ENCODE measurements at places on chromosomes 12 and 14.
A peak's percentile ranks its signal among the peaks of the same experiment; 100 is the strongest.

- peak; percentile 81 for DNase-seq
Observed at GRCh38 chr12:49644620-49644994, 21.2 kb downstream of the PRPF40B start.

GRCh38 chr12:100733817-100734593, 60.6 kb upstream of the ANO4 start:
- no peak for DNase-seq

DNA sequence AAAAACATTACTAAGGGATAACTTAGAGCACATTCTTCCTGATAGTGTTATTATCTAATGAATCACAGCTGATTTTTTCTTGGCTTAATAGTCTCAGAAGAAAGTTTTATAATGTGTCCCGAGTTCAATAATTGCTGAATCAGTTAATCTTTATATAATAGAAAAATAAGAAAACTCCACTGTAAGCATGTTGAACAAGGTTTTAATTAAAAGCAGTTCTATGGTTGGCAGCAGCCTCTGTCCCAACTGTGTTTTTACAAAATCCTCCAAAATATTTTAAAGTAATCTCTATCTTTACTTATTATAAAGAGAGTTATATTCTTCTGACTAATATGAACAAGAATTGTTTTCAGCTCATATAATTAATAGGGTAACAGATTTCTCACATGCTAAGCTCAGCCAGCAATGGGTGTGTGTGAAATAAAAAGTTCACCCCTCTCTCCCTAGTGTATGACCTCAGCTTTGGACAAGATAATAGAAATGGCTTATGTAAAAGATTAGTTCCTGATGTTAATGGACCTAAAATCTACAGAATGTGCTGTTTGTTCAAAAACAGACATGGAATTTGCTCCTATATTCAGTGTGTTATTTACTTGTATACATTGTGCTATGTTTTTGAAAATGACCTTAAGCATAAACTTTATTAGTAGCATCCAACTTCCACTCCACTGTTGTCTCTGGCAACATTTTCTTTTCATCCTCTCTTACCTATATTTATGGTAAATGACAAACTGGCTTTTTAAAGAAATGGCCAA, 67.1 kb upstream of the DCN start:
- no peak for DNase-seq

DNA sequence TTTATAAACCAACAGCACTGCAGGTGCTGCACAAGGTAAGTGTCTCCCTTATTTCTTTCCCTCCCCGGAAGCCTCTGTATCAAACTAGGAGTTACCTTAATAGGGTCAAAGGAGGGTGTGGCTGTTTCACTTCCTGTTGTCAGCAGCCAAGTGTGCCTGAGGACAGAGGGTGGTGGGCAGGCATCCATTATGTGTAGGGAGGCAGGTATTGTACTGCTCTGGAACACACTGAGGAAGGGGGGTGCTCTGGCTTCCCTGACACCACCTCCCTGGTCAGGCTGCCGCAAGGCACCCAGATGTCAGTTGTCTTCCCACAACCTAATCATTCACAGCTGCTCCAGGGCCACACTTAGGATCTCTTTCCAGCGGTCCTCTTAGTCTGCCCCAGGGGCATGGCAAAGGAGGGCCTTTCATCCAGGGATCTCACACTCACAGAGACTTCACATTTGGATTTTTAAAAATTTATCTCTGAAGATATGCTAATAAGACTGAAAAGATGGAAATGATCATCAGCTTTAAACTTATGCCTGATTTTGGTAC, 132.0 kb upstream of the ARHGAP5 start:
- DNase-seq = peak; percentile 39

GRCh38 chr12:116060764-116061163, 216.7 kb downstream of the MED13L start:
- DNase-seq = peak; percentile 48

DNA sequence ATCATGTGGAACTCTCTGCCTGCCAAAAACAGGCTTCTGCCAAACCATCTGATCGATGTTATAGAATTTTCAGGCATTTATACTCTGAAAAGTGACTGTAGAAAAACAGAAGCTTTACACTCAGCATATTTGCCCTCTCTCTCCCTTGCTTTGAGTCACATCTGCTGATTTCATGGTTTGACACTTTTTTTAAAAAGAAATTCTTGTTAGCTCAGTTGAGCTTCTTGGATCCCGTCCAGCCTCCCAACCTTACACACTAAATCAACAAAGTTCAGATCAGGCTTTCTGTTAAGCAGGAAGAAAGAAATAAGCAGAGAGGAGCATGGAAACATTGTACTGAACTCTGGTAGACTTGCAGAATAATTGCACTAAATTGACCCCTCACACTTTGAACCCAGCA, 193.6 kb upstream of the SEL1L start:
- DNase-seq = no peak

- no peak for DNase-seq
Observed at GRCh38 chr14:53391156-53391555, 238.0 kb upstream of the DDHD1 start.

GRCh38 chr12:21849878-21850277, 75.4 kb upstream of the KCNJ8 start:
- DNase-seq = no peak

DNA sequence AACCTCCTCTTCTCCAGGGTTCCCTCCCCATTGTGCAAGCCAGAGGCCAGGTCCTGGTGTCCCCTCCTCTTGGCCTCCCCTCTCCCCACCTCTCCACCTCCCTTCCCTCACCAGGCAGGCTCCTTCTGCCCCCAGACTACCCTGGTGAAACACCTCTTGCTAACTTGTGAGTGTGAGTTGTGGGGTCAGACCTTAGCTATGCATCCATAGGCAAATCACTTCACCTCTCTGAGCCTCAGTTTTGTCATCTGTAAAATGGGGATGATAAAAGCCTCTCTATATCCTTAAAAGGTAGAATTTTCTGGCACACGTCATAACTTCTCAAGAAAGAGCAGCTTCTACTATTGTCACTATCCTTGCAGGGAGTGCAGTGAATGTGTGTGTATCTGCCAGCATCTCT, 7.9 kb upstream of the DIO3 start:
- no peak for DNase-seq

DNA sequence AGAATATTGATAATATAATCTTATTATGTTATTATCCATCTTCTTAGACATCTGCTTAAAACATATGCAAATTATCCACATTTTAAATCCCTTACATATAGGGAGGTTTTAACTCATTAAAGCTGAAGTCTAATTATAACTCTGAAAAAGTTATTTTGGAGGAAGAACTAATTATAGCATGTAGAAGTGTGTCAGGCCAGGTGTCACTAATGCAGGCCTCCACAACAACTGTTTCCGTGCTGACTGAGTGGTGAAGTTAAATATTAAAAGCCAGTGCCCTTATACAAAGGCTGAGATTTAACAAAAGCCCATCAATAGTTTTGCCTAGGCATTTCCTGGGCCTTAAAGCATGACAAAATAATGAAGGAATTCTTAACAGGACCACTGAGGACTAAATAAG, 157.4 kb downstream of the LRRK2 start:
- no peak for DNase-seq

DNA sequence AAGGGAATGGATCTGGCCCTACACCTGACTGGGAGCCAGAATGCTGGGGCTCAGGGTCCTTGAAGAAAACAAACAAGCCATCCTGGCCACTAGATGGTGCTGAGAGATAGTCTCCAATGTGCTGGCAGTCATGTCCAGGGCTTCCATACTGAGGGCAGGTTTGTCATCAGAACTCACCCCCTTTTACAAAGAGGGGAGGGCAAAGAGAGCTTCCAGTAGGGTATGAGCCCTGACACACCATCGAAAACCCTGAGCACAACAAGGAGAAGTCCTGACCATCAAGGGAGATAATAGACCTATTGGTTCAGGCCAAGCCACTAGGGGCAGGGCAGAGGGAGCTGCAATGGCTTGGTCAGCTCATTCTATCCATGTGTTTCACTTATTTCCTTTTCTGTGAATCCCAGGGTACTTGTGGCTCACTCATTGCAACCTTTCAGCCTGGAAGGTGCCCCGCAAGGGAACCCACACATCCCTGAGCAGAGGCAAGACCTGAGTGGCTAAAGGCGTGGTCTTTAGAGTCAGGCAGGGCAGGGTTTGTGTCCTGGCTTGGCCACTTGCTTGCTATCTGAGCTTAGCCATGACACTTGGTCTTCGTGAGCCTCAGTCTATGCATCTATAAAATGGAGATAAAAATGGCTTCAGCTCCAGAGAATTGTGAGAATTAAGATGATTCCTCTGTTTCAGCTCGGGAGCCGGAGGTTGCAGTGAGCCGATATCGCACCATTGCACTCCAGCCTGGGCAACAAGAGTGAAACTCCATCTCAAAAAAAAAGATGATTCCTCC, 6.2 kb upstream of the PLEKHH1 start:
- DNase-seq = peak; percentile 46

DNA sequence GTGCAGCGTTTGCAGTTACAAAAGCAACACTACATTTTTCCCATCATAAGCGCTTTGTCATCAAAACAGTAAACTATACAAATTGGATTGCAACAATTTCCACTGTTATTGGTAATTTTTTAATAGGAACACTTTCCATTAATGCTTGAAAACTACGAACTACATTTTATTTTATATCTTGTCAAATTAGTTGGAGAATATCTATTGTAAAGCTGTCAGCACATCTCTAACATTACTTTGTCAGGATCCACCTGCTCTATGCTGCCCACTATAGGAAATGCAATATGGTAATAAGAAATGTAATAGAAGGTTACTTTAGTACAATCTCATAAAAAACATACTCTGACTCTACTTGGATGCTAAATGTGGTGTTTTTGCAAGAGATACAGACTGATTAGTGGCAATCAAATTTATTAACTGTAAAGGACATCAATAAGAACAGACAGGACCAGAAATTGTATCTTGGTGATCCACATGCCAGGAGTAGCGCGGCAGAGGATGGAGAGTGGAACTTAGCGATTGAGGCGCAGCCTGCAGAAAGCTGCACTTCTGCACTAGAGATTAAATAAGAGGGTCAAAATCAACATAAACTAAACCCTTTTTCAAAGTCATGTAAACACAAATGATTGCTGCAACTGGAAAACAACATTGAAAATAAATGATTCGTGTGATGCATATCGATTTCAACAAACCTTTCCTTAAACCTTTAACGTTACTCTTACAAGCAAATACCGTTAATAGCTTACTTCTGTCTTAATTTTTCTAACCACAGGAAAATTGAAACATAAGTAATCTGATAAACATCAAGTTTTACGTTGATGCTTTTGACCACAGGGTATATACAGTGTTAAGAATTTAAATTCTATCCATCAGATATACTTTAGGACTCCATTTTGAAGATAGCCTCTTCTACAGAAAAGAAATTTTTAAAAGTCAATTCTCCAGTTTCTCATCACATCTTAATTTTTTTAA, 3.6 kb upstream of the ARID2 start:
- DNase-seq = peak; percentile 70

DNA sequence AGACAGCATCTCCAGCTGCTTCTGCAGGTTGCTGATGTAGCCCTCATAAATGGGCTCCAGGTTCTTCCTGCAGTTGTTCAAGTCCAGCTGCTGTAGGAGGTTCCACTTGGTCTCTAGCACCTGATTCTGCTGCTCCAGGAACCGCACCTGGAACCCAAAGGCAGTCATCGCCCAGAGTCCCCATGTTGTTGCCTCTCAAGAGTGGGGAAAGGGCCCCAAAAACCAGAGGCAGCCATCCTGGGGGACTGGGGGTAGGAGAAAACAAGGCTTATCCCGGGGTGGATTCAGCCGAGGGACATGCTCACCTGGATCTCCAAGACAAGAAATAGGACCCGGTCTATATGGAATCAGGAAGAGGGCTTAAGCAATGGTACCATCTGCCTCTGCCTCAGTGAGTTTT, 2.3 kb downstream of the KRT72 start:
- no peak for DNase-seq

DNA sequence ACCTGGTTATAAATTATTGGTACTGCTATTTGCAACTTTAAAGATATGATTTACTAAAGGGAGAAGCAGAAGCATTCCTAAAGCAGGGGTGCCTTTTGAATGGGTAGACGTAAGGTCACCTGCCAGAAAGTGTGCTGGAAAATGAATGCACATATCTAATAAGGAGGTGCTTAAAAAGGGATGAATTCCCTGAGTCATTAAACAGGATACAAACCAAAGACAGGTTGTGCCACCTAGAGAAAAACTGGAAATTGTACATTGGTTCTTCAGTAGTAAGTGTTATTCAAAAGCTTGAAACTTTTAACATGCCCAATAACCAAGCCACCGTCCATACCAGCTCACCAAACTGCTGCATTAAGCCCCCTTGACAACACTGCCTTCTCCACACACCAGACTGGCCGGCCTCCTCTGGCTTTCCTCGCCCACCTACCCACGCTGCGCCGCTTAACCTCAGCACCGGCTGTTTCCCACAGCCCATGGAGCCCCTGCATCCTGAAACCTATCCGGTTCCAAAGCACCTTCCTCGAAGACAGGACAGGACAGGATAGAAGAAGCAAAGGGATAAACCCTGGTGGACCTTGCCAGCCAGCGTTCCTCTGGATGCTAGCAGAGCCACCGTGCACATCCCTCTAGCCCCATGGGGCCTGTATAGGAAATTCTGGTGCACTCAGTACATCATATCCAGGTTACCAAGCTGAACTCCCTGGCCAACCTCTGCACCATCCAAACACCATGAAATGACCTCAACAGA, 201.5 kb upstream of the CAND1 start:
- no peak for DNase-seq

- no peak for DNase-seq
Observed at GRCh38 chr12:46839964-46840363, 14.2 kb upstream of the SLC38A4 start.

DNA sequence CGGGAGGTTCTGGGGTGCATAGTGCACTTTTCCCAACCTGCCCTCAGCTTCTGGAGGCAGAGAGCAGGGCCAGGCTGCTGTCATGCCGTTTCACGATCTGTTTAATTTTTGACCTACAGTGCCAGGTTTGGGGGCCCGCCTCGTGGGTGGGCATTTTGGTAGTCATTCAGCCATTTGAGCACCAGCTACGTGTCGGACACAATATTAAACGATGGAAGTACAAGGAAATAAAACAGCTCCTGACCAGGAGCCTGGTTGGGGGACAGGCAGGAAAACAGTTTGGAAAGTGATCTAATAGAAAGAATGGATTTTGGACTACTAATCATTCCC, 708 bp downstream of the FNTB start:
- no peak for DNase-seq

- no peak for DNase-seq
Observed at GRCh38 chr12:88417531-88417930, 162.7 kb downstream of the KITLG start.
